Right lung (tissue), 10 donors: ENCODE measurements at places on chromosomes 13 and 19.
A peak's percentile ranks its signal among the peaks of the same experiment; 100 is the strongest.

GRCh38 chr13:46179969-46180763 is 1.8 kb downstream of the LCP1 start:
- no peak for DNase-seq

GRCh38 chr13:76387566-76387965 is 498.6 kb downstream of the KCTD12 start:
- no peak for DNase-seq

GRCh38 chr13:71605744-71606143 is 261.3 kb downstream of the DACH1 start:
- no peak for DNase-seq

GRCh38 chr19:48900477-48901406 is 630 bp downstream of the NUCB1 start:
- no peak for DNase-seq

DNA sequence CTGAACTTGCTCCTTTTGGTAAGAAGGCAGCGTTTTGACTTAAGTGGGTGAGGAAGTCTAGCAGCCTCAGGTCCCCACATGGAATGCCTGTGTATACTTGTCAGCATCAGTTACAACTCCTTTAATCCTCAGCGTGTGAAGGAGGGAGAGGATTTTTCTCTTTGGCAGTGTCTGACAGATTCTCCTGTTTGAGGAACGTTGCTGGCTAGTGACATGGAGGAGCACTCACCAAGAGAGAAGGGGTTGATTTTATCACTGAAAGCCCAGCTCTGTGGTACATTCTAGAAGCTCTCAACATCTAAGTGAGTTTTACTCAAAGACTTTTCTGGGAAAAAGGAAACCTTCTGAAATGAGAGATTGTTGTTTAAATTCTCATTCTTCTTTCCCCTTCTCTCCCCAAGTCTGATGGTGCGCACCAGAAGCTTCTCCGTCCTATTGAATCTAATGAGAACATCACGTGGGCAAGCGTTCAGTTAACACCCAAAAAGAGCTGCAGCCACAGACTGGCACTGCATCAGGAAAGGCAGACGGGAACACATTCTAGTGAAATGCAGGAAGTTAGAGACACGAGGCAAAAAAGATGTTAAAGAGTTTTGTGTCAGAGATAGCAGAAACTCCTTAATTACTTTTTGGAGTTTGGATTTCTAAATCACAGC is 58.2 kb downstream of the GJA3 start:
- DNase-seq: no peak

GRCh38 chr19:1171755-1172352 is 2.2 kb downstream of the SBNO2 start:
- DNase-seq: no peak

DNA sequence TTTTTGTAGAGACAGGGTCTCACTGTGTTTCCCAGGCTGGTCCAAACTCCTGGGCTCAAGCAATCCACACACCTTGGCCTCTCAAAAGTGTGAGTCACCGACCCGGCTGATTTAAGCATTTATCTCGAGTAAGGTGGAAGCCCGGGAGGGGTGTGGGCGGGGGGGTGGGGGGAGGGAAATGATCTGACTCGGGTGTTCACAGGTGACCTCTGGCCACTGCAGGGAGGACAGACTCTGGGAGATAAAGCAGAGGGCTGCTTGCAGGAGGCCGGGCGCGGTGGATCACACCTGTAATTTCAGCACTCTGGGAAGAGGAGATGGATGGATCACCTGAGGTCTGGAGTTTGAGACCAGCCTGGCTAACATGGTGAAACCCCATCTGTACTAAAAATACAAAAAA is 7.9 kb downstream of the DENND1C start:
- DNase-seq: no peak

DNA sequence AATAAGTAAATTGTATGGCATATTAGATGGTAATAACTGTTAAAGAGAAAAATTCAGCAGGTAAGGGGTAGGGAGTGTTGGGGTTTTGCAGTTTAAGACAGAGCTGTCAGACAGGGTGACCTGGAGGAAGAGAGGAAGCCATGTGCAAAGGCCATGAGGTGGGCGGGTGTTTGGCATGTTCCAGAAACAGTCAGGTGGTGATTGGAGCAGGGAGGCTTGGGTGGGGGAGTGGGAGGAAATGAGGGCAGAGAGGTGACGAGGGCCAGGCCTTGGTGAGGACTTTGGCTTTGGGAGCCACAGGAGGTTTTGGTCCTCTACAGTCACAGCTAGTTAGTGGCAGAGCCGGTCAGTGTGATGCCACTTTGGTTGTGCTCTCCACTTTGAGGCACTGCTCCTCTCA is 20.1 kb downstream of the RYR1 start:
- no peak for DNase-seq

DNA sequence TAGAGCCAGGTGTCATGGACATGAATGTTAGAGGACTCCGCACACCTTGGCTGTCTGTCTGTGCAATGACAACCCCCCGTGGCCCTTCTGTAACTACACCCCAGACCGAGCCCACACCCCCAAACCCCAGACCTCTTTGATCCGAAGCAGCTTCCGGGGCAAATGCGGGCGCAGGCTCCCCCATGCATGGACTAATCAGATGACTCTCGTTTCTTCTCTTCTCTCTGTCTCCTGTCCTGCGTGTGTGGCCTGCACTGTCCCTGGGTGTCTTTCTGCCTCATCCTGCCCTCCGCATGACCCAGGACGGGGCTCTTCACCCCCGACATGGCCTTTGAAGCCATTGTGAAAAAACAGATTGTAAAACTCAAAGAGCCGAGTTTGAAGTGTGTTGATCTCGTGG is 38.9 kb downstream of the TMED1 start:
- DNase-seq: no peak

GRCh38 chr13:67860315-67860714 is 630.2 kb upstream of the PCDH9 start:
- DNase-seq: no peak

GRCh38 chr13:79307866-79308298 is 98.2 kb downstream of the RBM26 start:
- DNase-seq: no peak

DNA sequence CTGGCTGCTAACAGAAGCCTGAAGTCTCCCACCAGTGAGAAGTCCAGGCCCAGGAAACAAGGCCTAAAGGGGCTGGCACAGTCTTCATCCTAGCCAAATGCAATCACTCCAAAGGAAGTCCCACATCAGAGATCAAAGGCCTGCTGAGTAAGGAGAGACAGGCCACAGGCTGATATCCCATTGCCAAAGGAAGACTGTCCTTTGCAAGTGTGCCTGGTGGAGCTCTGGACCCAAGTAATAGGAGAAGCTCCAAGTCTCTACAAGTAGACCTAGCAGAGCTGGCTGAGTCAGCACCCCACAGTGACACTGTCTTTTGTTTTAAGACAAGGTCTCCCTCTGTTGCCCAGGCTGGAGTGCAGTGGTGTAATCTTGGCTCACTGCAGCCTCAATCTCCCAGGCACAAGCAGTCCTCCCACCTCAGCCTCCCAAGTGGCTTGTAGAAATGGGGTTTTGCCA is 4.5 kb downstream of the DBP start:
- no peak for DNase-seq

- no peak for DNase-seq
These were observed 323.6 kb downstream of the KLF12 start for GRCh38 chr13:73810647-73811046.

GRCh38 chr13:107069108-107069776 is 501.3 kb upstream of the ARGLU1 start:
- DNase-seq: no peak

DNA sequence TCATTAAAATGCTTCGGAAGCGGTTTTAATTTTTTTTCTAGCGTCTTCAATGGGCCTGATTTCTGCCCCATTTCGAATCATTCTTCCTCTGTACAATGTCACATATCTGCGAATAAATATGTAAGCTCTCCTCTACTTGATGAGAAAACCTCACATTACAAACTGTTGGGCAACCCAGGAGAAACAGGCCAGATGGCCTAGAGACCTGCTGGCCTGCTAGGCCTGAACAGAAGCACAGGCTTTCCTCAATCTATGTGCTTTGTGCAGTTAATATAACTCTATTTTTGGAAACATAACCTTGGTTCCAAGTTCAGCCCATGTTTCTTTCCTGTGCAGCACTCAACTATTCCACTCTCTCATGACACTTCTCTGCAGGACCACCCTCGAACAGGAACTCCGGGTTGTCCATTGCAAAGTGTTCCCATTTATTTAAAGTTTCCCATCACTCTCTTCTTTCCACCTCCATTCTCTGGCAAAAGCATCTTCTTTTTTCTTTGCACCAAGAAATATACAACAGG is 42.0 kb downstream of the DCLK1 start:
- no peak for DNase-seq

- no peak for DNase-seq
These were observed 106.2 kb downstream of the SLITRK5 start for GRCh38 chr13:87777387-87777786.

DNA sequence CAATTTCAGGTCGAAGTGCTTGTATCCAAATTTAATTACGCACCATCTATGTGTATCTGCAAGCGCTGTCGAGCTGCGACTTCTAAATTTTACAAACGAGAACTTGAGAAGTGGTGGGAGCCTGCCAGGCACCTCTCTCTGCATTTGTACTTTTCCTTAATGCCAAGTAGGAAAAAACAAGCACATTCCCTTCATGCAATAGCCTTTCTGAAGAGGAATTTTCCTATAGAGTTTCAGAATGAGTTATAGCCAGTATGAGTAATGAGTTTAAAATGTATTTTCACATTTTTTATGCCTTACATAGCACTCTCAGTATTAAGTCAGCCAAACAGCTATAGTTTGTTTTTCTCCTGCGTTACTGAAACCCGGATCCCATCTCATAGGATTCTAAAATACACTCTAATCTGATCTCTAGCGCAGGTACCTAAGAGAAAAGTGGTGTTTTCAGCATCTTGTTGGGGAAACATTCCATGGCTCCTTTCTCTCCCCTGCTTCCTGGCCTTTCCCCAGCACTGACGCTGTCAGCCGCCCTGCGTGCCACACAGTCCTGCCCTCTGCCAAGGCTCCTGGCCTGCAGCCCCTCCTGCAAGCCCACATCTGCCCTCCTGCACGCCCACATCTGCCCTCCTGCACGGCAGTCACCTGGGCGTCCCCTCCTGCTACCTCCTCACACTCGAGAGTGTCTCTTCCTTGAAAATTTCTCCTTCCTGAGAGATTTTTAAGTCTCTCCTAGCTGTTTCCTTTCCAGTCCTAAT is 526.9 kb downstream of the MYO16 start:
- no peak for DNase-seq

DNA sequence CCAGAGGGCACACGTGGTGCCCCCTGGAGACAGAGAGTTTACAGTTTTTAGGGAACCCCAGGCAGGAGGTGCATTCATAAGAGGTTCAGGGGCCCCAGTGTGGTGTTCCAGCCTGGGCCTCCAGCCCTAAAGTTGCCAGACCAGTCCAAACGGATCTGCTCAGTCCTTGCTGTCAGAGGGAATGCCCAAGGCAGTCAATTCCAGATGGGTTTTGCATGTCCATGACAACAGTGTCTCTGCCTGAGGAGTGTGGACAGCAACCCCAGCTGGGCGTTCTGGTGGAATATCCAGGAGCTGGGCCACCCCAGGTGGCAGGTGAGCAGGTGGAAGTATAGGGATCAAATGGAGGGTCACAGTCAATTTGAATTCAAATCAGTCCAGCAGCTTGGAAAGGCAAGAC is 25.3 kb downstream of the FBXO27 start:
- no peak for DNase-seq

- no peak for DNase-seq
These were observed 19.8 kb upstream of the SLC35E1 start for GRCh38 chr19:16591803-16592556.

GRCh38 chr13:77274126-77274525 is 52.8 kb downstream of the MYCBP2 start:
- DNase-seq: no peak

- DNase-seq: peak; percentile 89
These were observed 11.0 kb downstream of the TSHZ3 start for GRCh38 chr19:31338069-31338776.

DNA sequence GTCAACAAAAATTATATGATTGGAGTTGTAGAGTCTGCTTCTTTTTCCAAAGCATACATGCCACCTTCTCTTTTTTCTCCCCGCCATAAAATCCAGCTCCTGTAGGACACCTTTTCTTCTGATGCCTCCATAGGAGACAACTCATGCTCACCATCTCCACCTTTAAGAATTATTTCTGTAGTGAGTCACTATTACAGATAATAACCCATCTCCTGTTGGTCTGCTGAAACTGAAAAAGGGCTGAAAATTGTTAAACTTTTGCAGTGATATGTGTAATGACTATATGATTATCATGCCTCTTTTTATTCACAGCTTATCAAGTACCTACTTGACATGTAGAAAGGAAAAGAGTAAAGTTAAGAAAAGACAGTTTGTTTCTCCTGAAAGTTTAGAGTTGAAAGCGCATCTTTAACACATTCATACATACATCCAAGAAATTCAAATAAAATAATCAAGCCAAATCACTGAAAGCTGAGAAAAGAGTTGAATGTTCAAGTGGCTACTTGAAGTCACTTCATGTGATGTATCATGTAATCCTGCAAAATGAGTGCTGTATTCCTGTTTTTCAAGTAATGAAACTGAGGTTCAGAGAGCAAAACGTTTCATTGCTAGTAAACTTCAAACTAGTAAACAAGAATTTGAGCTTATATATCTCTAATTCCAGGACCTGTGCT is 35.5 kb upstream of the LPAR6 start:
- no peak for DNase-seq

GRCh38 chr19:3386447-3387234 is 20.3 kb downstream of the NFIC start:
- DNase-seq: no peak

- DNase-seq: no peak
These were observed 2.2 kb downstream of the FLT3LG start for GRCh38 chr19:49475995-49476880.

- no peak for DNase-seq
These were observed 99.6 kb upstream of the HTR2A start for GRCh38 chr13:46996316-46997030.

DNA sequence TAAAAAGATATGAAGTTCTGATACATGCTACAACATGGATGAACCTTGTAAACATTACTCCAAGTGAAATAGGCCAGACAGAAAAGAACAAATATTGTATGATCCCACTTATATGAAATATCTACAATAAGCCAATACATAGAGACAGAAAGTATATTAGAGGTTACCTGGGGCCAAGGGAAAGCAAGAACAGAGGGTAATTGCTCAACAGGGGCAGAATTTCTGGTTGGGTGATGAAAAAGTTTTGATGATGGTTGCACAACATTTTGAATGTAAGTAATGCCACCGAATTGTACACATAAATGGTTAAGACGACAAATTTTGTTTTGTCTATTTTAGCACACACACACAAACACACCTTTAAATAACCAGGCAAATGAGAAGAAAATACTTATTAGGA is 268.4 kb downstream of the FOXO1 start:
- no peak for DNase-seq

- no peak for DNase-seq
These were observed 1045.4 kb upstream of the MIR17HG start for GRCh38 chr13:90302107-90302506.

GRCh38 chr13:77291774-77292173 is 35.1 kb downstream of the MYCBP2 start:
- DNase-seq: no peak
